ENCODE measurements at places on chromosomes 6 and 20. TPM values are rescaled to one million over a fixed set of nuclear protein-coding genes. Genes with fewer than 3 reads are reported as not detected.

COL10A1 gene
- not detected for total RNA-seq

CST2 gene
- 0.32 TPM for total RNA-seq

DEFB128 gene
- not detected for total RNA-seq

HEY2 gene
- not detected for total RNA-seq

DSP gene
- total RNA-seq = 32.3 TPM
